Urothelium cell line (cell line): ENCODE measurements at places on chromosomes 13 and 19.

DNA sequence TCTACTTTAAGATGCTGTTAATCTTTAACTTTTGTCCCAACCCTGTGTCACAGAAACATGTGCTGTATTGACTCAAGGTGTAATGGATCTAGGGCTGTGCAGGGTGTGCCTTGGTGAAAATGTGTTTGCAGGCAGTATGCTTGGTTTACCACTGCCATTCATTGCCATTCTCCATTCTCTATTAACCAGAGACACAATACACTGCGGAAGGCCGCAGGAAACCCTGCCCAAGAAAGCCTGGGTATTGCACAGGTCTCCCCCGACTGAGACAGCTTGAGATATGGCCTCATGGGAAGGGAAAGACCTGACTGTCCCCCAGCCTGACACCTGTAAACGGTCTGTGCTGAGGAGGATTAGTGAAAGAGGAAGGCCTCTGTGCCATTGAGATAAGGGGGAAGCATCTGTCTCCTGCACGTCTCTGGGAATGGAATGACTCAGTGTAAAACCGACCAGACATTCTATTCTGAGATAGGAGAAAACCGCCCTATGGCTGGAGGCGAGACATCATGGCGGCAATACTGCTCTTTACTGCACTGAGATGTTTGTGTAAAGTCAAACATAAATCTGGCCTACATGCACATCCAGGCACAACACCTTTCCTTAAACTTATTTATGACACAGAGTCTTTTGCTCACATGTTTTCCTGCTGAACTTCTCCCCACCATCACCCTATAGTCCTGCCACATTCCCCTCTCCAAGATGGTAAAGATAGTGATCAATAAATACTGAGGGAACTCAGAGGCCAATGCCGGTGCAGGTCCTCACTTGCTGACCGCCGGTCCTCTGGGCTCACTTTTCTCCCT, 13.1 kb upstream of the ZNF888 start:
- no peak for DNase-seq

GRCh38 chr13:99433543-99434075, 67.7 kb upstream of the TM9SF2 start:
- DNase-seq: no peak

GRCh38 chr19:1407528-1408299, at the start of gene DAZAP1:
DAZAP1 (plus strand) TSS chr19:1407586; CDS start chr19:1407774, 188 bp downstream.
- DNase-seq: peak; percentile 43

DNA sequence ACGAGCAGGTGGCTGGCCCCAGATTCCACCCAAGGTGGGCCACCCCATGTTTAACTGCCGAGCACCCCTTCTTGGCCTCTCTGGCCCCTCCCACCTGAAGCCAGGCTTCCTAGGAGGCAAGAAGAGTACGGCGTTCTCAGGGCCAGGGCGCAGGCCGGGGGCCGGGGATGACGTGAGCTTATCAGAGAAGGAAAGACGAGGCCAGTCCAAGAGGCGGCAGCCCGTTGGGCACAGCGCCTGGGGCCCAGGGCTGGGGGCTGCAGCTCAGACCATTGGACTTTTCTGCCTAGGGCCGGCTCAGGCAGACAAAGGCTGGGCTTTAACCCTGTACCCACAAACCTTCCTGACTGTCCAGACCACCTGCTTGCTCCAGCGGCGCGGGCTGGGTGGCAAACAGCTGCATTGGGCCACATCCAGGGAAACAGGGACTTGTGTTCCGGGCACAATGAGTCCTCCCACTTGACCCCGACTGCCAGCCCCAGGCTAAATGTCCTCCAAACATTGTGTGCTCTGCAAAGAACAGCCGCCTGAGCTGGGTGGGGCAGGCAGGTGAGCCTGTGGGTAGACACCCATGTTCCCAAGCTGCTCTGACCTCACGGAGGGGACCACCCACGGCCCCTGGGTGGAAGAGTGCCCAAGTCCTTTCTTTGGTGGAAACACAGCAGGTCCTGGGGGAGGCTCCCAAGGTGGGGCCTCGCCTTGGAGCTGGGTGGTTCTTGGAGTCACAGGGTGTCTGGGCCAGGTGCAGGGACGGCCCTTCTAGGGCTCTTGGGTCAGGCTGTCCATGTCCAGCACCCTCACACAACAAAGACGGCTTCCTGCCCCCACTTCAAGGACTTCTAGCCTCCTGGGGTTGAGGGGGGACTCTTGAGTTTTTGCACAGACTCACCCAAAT, 21.9 kb downstream of the COMP start:
- DNase-seq: no peak

- peak; percentile 80 for DNase-seq
These were observed at the start of gene FARP1 for GRCh38 chr13:98142380-98143156. FARP1 (plus strand) TSS chr13:98143094; CDS start chr13:98213243, 70,149 bp downstream.

GRCh38 chr13:58085274-58085673, 453.7 kb downstream of the PCDH17 start:
- no peak for DNase-seq

- DNase-seq: no peak
These were observed 1824.2 kb downstream of the OLFM4 start for GRCh38 chr13:54852831-54853230.

- no peak for DNase-seq
These were observed 1863.5 kb upstream of the PCDH20 start for GRCh38 chr13:63279136-63279535.
